Activated CD4-positive, alpha-beta T cell treated with anti-CD3 and anti-CD28 coated beads for 24 hours (primary cell): ENCODE measurements at places on chromosomes 5 and 9.

DNA sequence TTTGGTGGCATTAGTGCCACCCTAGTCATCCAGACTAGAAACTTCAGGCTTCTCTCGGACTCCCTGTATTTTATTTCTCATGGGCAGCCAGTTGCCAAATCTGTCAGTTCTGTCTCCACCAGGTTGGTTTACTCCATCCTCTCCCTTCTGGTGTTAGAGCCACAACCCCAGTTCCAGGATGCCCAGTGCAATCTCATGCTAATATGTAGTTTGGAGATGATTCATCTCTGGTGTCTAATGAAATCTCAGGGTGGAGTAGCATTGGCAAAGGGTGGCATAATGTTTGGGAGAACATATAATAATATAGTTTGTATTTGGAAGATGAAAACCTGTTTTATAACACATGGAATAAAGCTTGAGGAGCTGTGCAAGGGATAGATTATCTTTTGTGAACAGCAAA is 30.2 kb downstream of the SLC46A2 start:
- DNase-seq = no peak

DNA sequence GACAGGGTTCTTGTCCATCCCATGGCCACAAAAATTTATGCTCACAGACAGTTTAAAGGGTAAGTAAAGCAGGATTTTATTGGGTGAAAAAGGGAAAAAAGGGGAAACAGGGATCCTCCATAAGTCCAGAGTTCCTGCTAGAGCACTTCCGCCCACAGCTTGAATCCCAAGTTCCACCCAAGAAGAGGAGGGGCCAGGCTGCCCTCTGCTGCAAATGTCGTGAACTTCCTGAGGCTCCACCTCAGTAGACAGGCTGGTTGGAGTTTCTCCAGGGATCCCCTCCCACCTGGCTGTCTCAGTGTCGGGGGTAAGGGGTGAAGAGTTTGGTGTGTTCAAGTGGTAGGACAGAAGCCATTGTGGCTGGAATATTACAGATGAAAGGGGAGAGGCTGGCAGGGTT is 275.0 kb upstream of the SGCD start:
- no peak for DNase-seq

- DNase-seq = no peak
These were observed 4.8 kb upstream of the ACOT12 start for GRCh38 chr5:81398741-81399140.

GRCh38 chr5:55597014-55597981 is 62.5 kb upstream of the PLPP1 start:
- DNase-seq = no peak

- DNase-seq = no peak
These were observed 44.3 kb downstream of the GLRA1 start for GRCh38 chr5:151880324-151880723.

GRCh38 chr5:119019949-119020348 is 31.6 kb upstream of the DTWD2 start:
- no peak for DNase-seq

- DNase-seq = no peak
These were observed 86.3 kb upstream of the PJA2 start for GRCh38 chr5:109496112-109496511.

- no peak for DNase-seq
These were observed 16.0 kb upstream of the AFF4 start for GRCh38 chr5:132979367-132979940.

- DNase-seq = no peak
These were observed 29.8 kb downstream of the TNFAIP8 start for GRCh38 chr5:119385536-119386128.

DNA sequence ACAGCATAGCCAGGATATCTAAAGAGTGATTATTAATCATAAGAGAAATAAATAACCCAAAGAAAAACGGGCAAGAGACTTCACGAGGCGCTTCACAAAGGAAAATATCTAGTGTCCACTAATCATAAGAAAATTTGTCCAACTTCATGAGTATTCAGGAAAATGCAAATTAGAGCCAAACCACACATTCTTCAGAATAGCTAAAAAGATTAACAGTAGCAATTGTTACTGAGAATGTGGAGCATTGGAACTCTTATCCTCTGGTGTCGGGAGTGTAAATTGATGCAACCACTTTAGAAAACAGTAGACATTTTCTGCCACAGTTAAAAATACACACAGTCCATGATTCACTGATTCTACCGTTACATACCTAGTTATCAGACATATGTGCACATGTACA is 145.7 kb downstream of the CWC27 start:
- no peak for DNase-seq

- DNase-seq = no peak
These were observed 97.1 kb downstream of the NRG2 start for GRCh38 chr5:139946006-139946405.

DNA sequence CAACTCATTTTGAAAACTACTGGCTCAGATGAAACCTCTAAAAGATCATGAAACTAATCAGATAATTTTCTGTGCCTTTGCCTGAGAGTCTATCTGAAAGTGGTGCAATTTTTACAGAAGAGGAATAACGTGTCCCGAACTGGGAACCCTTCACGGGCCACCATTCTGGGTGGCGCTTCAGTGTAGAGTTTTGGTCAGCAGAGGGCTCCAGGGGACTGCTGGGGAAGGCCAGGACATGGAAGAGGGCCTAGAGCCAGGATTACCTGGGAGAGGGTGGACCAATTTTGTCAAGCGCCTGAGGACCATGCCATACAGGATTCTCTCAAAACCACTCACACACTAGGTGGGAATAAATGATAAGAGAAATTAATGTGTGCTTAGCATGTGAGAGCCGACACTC is 49.7 kb upstream of the PLEKHG4B start:
- no peak for DNase-seq

GRCh38 chr9:130782886-130783530 is 52.0 kb upstream of the ABL1 start:
- no peak for DNase-seq

- no peak for DNase-seq
These were observed 277.0 kb downstream of the SMARCA2 start for GRCh38 chr9:2291980-2292704.

DNA sequence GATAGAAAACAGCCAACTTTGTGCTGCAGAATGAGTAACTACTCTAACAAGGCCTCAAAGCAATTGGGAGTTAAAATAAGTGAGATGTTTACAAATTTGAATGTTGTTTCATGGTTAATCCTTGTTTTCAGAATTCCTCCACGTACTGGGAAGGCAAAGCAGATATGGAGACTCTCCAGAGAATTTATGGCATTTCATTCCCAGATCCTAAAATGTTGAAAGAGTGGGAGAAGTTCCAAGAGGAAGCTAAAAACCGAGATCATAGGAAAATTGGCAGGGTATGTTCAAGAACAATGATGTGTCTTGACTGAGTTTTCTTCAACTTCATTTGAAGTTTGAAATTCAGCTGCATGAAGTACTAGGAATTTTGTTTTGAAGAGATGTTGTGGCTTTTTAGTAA is 16.4 kb downstream of the TARS1 start:
- no peak for DNase-seq

DNA sequence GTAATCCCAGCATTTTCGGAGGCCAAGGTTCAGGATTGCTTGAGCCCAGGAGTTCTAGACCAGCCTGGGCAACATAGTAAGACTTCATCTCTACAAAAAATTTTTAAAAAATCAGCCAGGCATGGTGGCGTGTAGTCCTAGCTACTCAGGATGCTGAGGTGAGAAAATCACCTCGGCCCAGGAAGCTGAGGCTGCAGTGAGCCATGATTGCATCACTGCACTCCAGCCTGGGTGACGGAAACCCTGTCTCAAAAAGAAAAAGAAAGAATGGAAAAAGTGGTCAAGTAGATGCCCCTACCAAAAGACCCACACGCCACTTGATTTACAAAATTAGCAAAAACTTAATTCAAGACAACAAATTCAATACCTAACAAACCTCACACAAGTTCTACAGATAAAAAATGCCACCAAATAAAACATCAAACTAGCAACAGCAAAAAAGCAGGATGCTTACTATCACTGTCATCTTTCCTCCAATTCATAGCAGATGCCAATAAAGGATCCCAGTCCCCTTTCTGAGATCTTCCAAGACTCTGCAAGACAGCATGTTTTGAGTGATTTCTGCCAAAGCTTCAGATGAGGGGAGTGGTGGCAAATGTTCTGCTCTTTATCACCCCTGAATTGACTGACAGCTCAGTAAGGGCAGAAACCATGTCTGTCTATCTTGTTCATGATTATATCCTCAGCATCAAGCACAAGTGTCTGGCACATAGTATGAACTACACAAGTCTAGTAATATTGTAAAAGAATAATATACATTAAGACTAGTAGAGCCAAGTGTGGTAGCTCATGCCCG is 34.2 kb upstream of the TESK1 start:
- no peak for DNase-seq

- no peak for DNase-seq
These were observed 711.8 kb upstream of the CTNND2 start for GRCh38 chr5:12616093-12616492.

DNA sequence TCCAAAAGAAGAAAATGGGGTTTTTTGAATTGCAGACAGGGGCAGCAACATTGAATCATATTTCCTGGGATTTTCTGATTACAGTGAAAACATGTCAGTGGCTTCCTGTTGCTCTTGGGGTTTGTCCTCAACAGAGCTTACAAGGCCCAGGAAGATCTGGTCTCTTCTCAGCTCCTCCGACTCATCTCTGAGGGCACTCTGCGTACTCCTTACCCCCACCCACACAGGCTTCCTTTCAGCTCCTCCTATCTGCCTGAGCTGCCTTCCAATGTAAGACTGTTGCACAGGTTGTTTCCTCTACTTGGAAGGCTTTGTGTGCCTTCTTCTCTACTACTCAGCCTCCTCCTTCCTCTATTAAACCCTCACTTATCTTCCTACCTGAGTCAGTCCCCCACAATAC is 245.1 kb upstream of the MEF2C start:
- no peak for DNase-seq

DNA sequence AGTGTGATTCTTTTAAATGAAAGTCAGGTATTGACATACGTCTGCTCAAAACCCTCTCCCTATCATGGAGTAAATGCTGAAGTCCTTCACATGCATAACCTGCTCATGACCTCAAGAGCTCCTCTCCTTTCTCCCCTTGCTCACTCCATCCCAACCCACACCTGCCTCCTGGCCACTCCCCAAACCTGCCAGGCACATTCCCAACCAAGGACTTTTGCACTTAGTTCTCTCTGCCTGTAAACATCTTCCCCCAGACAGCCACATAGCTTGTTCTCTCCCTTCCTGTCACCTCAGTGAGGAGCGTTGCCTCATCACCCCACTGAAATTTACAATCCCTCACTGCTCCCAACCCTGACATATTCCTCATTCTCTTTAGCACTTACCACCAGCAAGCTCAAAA is 8.7 kb downstream of the SETD9 start:
- DNase-seq = no peak

DNA sequence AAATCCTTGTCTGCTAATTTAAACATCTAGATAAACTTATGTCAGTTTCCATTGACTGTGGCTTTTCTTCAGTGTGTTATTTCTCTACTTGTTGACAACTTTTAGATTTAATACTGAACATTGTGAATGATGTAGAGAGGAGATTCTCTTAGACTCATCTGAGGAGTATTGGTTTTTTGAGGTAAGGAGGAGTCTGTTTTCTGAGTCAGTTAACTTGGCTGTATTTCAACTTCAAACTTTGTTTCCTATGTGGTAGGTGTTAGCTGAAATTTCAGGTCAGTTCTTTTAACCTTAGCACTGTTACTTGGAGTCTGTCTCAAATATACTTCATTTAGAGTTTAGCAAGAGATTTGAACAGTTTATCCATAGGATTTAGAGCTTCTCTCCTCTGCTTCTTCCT is 67.9 kb downstream of the XRCC4 start:
- DNase-seq = no peak

DNA sequence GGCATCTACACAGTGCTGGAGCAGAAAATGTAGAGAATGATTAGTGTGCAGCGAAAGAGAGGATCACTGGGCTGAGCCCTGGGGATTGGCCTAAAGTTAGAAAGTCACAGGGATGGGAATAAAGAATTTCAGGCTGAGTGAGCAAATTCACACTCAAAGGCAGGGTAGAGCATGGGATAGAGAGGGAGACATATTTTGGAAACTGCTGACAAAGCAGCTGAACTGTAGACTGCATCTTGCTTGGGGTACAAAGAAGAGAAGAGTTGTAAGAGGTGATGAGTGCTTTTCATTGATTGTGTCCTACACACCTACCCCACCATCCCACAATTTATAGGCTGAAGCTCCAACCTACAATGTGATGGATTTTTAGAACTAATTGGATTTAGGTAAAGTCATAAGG is 677.8 kb downstream of the TAF11L14 start:
- DNase-seq = no peak

DNA sequence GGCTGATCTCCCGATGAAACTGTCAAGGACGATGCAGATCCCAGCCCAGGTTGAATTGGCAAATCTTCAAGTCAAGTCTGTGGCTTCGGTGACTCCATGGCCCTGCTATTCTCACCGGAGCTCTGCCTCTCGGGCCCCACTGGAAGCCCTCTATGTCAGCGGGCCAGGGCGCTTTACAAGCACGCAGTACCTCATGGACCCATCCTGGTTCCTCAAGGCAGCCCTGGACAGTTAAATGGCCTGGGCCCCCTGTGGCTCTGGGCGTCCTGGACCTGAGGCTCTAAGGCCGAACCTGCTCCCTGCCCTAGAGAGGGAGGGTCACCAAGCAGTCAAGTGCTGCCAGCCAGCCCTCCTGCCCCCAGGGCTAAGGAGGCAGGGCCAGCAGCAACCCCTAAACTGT is 45.3 kb downstream of the STC2 start:
- no peak for DNase-seq

GRCh38 chr5:74596927-74597326 is 43.6 kb downstream of the ENC1 start:
- DNase-seq = no peak

- no peak for DNase-seq
These were observed 264.3 kb upstream of the KCNN2 start for GRCh38 chr5:114097570-114097969.

- DNase-seq = no peak
These were observed 71.1 kb downstream of the TNC start for GRCh38 chr9:115046824-115047223.

GRCh38 chr9:135608294-135608998 is 30.9 kb downstream of the GLT6D1 start:
- no peak for DNase-seq

DNA sequence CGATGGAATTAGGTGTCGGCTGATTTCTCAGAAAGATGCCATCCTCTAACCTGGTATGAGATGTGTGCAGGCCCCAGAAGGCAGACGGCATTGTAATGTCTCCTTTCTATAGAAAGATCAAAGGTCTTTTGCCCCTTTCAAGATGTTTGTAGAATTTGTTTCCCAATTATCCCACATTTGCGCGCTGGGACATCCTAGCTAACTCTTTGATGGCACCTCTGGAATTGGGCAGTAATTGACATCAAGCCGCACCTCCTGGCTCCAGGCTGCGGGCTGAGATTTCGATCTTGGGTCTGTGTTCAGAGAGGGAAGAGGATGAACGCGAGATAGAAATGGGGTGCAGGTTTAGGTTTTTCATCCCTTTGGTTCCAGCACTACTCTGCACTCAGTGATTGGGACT is 84.8 kb upstream of the LMX1B start:
- no peak for DNase-seq

DNA sequence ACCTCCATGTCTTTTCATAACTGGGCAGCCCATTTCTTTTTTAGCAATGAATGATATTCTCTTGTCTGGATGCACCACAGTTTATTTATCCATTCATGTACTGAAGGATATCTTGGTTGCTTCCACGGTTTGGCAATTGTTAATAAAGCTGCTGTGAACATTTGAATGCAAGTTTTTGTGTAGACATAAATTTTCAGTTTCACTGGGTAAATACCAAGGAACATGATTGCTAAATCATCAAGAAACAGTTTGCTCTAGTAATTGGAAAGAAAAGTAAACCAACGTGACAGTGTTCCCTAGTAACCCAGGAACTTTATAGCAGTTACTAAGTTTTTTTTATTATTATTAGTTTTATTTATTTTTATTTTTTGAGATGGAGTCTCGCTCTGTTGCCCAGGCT is 100.4 kb downstream of the VPS13A start:
- DNase-seq = no peak
